NCI-H460 (cell line): ENCODE measurements at places on chromosomes 1 and 21. TPM values are rescaled to one million over a fixed set of nuclear protein-coding genes. Genes with fewer than 3 reads are reported as not detected.

- DNase-seq, result peak; percentile 78
Measured at GRCh38 chr1:42966688-42967612, 8.3 kb upstream of the SLC2A1 start.

GRCh38 chr1:55958498-55958897, 620.9 kb downstream of the PLPP3 start:
- DNase-seq, result no peak

GRCh38 chr1:15958793-15959192, 17.1 kb downstream of the ZBTB17 start:
- no peak for DNase-seq

- no peak for DNase-seq
Measured at GRCh38 chr1:45762291-45762690, 11.8 kb upstream of the IPP start.

DNA sequence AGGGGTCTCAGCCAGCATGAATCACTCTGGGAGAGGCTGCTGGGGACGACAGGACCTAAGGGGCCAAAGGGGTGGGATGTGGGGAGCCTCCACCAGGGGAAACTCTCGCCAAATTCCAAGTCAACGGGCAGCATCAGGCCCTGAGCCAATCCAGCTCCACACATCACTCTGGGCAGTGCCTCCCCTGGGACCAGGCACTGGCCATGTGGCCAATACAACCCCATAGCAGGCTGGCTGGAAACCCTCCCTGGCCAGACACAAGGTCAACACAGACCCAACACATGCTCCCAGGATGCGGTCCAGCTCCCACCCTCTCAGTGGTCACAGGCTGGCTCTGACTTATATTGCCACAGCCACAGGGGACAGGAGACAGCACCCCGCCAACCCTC, 60.0 kb downstream of the MEGF6 start:
- no peak for DNase-seq

DNA sequence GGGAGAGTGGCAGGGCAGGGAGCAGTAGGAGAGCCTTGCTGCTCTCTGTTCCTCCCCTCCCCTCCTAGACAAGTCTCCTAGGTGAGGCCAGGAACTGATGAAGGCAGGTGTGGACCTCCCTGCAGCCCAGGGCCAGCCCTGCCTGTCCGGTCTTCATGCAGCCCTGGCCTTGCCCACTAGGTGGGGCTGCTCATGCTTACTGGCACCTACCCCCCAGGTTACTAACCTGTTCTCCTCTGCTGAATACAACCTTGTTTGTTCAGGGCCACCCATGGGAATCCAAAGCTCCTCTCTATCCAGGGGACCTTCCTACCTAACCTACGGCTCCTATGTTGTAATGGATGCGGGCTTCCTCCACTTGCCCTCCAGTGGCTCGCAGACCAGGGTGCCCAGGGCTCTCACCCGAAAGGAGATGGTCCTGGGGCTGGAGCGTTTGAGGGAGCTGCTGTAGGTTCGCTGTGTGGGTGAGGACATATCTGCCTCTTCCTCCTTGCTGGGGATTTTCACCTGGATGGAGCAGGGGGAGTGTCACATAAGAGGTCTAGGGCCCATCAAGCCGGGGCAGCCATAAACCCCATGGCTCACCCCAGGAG, 7.9 kb upstream of the TNNT2 start:
- peak; percentile 42 for DNase-seq

ADAM30 gene
- total RNA-seq, result not detected in 2 replicates

CATSPERE gene
- total RNA-seq, result 0.09 TPM in 1 of 2 replicates, not detected in the other

ADARB1 gene
- total RNA-seq, result 33.6 and 36.6 TPM in 2 replicates

ELAPOR1 gene
- 0.12 and 0.23 TPM in 2 replicates for total RNA-seq

ATP1A4 gene
- not detected in 2 replicates for total RNA-seq
